ENCODE measurements at places on chromosomes 5 and 9.

DNA sequence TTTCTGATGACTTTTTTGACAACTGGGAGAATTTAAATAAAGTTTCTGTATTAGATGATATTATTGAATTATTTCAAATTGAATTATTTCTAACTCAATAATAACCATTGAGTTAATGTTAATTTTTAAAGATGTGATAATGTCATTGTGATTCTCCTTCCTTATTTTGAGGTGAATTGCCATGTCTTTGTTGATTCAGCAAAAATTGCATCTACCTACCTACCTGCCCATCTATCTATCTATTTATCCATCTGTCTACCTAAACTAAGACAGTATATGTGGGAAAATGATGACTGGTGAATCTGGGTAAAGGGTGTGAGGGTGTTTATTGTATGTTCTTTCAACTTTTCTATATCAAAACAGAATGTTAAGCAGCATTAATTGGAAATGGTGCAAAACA lies 75.0 kb downstream of the G3BP1 start:
- DNase-seq = no peak

- no peak for DNase-seq
These were observed 355.5 kb downstream of the TLR4 start for GRCh38 chr9:118059484-118060278.

GRCh38 chr5:96638561-96638960 lies 23.6 kb upstream of the CAST start:
- no peak for DNase-seq

- DNase-seq = peak; percentile 56
These were observed at the start of gene ANXA6 for GRCh38 chr5:151157426-151158286. TSS of gene ANXA6 (minus strand) at chr5:151157779. CDS start at chr5:151147901, 9,878 bp downstream.

DNA sequence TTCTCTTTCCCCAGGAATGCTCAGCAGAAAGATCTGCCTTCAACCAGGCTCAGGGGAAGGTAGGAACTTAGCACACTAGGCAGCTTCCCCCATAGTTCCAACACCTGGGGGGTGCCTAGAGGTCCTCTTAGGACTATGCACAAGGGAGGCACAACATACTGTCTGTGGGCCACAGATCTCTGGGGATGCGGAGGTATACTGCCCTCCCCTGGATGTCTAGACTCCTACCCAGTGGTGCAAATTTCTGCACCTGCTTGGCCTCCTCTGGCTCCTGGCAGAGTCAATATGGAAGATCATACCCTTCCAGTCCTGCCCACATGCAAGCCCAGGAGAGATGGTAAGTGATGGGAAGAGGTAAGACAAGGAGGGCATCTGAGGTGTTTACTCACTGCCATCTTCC lies 247.5 kb upstream of the DAPK1 start:
- DNase-seq = no peak

DNA sequence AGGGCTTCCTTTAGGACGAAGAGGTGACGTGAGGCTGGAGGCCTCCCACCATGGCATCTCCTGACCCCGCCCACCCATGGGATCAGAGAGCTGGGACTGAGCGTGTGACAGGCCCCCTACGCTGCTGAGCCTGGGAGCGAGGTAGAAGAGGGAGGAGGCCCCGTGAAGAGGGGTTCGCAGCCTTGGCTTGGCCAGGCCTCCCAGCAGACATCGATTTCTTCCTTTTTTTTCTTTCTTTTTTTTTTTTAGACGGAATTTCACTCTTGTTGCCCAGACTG lies 39.5 kb downstream of the PTGES start:
- DNase-seq = no peak

- DNase-seq = no peak
These were observed 134.5 kb upstream of the SPEF2 start for GRCh38 chr5:35483191-35483590.

All from CD4-positive, alpha-beta T cell treated with Interleukin-4 for 4 hours (primary cell).